ENCODE measurements at places on chromosomes 2 and 18.

- DNase-seq, result no peak
Observed at GRCh38 chr2:136253288-136254004, 135.5 kb upstream of the CXCR4 start.

GRCh38 chr2:21047141-21048009, 3.5 kb upstream of the APOB start:
- DNase-seq, result no peak

DNA sequence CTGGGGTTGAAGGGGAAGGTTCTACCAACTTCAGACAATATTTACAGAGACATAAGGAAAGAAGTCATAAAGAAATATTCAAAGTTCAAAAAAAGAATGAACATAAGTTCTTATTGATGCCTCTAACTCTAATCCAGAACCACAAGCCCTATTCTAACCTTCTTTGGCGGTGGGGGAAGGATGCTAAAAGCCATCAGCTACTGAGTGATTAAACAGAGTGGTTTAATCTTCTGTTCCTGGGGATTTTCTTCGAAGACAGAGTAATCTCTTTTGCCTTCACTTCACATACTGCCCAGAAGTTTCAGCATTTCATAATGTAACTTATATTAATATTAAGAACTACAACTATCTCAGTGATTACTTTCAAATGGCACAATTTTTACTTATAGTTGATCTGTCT, 51.2 kb upstream of the TXNDC2 start:
- no peak for DNase-seq

DNA sequence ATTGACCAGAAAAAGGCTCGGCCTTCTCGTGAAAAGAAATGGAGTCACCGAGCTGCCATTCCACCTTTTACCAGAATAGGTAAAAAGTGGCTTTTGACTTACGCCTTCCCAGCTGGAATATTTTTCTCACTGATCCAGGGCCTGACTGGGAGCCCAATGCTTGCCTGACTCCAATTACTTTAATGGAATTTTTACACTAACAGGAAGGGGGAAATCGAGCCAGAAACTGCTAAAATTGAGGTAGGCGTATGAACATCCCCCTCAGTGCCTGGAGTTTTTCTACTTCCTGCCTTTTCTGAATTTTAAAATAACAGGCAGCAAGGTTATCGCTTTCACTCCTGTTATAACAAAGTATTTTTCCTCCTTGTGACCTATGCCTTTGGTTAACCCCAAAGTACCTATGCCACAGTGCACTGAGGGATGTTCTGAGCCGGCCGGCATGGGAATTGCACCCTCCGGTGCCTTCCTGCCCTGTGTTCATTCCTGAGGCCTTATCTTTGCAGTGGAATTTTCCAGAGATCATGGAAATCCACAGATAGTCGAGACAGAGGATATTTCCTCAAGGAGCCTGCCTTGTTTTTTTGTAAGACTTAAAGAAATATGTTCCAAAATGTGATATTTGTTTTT, 18.3 kb upstream of the RPL31 start:
- DNase-seq, result no peak

DNA sequence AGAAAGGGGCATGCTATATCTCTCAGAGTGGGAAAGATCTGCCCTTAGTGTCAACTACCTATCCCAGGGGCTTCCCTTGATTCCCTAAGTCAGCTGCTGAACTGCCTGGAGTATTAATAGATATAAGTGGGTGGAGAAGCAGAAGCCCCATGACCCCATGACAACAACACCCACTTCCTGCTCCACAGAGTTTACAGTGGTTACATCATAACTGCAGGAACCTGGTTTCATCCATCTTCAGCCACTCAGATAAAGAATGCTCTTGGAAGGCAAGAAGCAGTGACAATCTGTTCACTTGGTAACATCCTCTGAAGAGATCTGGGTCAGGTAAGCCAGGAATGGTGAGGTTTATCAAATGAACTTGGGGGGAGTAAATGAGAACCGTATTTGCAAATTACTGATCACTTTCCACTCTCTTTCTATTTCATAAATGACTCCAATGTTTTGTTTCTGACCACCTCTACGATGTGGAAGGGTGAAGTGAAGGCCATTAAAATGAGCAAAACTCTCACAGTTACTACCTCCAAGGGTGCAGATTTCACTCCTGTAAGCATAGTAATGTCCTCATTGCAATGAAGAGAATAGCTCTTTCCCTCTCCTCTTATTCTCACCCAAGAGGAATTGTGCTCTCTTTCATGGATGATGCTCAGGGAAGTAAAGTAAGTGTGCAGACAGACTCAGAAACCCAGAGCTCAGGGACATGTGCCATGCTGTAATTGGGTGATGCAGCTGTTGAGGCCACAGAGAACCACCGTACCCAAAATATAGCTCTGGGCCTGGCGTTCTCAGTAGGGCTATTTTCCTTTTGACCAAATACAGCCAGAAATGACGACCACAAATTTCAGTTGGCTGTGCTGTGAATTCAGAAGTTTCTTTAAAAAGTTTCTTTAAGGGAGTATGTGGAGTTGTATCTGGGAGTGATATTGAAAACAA, 192.8 kb upstream of the APCDD1 start:
- DNase-seq, result no peak

DNA sequence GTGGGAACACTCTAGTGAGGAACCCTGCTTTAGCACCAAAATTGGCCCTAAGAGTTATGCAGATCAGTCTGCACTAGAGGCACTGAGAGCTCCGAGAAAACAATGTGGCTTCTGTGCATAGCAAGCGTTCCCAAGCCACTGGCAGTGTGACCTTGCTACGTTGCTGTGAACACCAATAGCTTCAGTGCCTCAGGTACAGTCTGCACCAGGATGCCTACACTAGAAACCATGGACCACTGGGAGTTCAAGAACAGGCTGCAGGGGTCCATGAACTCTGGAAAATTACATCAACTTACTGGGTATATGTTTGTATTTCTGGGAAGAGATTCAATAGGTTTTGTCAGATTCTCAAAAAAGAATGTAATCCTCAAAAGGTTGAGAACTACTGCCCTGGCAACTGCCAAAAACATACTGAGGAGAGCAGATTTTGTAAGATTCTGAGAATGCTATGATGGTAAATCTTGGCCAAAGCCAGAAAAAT, 18.3 kb upstream of the SP3 start:
- DNase-seq, result no peak

GRCh38 chr2:225295102-225295501, 104.4 kb upstream of the NYAP2 start:
- no peak for DNase-seq

- no peak for DNase-seq
Observed at GRCh38 chr18:59150236-59150635, 10.6 kb downstream of the SEC11C start.
